ENCODE measurements at places on chromosomes 5 and 9.
A peak's percentile ranks its signal among the peaks of the same experiment; 100 is the strongest.

DNA sequence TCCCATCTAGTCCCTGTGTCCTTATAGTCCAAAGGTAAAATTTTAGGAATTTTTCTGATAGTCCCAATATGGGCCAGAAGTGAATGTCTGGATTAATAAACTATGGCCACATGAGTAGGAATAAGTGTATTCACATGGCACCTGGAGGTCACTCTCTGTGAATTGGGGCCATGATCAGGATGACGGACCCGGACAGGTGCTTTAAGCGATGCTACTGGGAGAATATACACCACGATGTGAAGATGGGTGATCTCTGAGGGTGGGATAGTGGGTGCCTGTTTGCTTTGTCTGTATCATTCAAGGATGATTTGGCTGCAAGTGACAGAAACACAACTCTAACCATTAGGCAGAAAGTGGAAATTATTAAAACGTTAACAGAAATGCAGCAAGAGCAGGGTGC is 101.2 kb downstream of the UGCG start:
- DNase-seq = no peak

DNA sequence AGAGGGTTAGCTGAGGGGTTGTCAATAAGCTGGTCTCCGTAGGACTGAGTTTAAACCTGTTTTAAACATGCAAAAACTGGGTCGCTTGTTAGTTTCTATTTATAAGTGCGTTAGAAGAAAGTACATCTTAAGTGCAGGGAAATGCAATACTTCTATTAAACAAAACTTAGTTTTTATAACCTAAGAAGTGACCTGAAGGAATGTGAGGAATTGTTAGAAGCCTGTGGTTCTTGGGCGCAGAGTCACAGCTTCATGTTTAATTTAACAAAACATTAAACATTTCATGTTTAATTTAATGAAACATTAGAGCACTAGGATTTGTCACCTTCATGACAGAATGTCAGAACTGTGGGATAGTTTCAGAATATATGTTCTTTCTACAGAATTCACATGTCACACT is 469.2 kb upstream of the WWC1 start:
- DNase-seq = no peak

DNA sequence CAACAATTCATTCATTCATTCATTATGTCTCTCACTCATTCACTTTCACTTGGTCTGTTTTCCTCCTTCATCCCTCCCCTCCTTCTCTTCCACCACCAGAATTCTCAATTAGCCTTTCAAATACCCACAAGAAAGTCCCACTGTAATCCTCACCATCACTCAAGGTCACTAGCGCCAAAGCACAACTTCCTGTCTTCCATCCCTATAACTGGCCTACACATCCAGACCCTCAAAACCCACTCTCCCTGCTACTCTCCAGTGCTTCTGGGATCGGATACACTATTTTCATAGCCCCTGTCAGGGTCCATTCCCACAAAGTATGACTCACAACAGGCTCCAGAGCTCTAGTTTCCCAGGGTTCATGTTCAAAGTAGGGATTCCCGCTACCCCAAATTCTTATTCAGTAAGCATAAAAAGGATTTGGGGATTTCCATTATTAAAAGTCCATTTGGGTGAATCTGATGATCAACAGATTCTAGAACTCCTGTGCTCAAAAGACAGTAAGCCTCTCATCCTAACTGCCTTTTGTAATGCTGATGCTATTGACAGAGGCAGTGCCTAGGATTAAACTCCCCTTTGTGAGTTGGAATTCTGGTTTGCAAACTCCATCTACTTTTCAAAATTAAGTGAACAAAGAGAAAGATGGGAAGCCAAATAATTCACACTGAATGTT is 250.9 kb downstream of the SEMA5A start:
- no peak for DNase-seq

DNA sequence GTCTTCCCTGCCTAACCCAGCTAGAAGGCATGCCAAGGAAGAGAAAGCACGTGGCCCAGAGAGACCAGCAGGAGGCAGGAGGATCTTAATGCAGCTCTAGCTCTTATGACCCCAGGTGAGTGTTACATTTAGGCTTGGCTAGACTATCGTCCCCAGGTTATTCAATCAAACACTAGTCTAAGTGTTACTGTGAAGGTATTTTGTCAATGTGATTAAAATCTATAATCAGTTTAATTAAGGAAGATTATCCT is 483.7 kb downstream of the BNC2 start:
- DNase-seq = no peak

- DNase-seq = peak; percentile 41
Observed at GRCh38 chr5:88145221-88145610, 123.4 kb downstream of the TMEM161B start.
